Stimulated activated naive CD4-positive, alpha-beta T cell treated with Interleukin-2 at 50 U/mL for 16 hours (primary cell): ENCODE measurements at places on chromosomes 16 and 17.

GRCh38 chr16:84738255-84739038, 38.6 kb downstream of the USP10 start:
- peak; percentile 67 for DNase-seq

GRCh38 chr16:55329791-55330428, 5.9 kb downstream of the IRX6 start:
- DNase-seq: no peak

DNA sequence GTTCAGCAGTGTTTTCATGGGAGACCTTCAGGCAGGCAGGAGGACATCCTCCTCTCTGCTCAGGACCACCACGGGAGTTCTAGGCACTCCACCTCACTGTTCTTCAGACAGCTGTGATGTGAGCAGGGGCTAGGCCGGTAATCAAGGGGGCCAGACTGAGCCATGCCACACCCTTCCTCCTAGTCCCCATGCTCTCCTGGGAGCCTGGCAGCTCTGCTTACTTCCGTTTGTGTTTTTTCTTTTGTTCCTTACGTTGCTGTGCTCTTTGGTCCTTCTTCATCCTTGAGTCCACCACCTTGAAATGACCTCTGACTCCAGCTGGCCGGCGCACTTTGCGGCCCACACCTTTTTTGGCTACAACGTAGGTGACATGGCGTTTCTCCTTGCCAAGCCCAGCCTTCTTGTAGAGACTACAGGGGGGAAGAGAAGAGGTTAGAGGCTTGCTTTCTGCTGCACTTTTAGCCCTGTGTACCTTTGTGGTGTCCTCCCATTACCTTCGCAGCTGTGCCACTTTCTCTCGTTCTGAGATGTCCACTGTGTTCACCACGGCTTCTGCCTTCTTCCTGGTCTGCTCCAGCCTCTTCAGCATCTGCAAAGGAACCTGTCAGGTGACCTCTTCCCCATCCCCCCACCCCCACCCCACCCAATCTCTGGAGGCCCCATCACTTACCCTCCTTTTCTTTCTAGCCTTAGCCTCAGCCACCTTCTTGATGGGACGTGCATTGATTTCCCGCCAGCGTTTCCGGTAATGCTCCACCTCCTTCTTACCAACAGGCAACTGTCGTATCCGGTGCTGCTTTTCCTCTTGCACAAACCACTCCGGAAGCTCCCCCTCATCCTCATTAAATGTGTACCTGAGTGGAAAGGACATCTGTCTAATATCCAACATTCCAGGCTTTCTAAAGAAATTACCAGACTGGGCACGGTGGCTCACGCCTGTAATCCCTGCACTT, 7.4 kb upstream of the PSMC5 start:
- DNase-seq: no peak

- DNase-seq: no peak
These were observed 6.3 kb upstream of the CBFB start for GRCh38 chr16:67022531-67023214.

DNA sequence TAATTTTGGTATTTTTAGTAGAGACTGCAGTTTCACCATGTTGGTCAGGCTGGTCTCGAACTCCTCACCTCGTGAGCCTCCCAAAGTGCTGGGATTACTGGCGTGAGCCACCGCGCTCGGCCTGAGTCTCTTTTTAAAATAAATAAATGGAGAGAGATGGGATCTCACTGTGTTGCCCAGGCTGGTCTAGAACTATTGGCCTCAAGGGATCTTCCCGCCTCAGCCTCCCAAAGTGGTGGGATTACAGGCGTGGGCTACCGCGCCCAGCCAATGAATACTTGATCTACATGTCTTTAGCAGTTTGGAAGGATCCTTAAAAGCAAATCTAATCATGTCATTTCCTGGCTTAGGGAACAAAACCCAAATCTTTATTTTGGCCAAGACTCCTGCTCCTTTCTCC, 1.2 kb downstream of the DHODH start:
- no peak for DNase-seq

GRCh38 chr17:77182205-77183172, 41.7 kb downstream of the SEC14L1 start:
- no peak for DNase-seq

GRCh38 chr17:61323909-61324868, 75.5 kb upstream of the TBX2 start:
- DNase-seq: no peak

GRCh38 chr17:29005936-29006511, at the start of gene SEZ6:
TSS of gene SEZ6 (minus strand) at chr17:29006033. CDS start at chr17:29005869, 164 bp downstream.
- peak; percentile 61 for DNase-seq

DNA sequence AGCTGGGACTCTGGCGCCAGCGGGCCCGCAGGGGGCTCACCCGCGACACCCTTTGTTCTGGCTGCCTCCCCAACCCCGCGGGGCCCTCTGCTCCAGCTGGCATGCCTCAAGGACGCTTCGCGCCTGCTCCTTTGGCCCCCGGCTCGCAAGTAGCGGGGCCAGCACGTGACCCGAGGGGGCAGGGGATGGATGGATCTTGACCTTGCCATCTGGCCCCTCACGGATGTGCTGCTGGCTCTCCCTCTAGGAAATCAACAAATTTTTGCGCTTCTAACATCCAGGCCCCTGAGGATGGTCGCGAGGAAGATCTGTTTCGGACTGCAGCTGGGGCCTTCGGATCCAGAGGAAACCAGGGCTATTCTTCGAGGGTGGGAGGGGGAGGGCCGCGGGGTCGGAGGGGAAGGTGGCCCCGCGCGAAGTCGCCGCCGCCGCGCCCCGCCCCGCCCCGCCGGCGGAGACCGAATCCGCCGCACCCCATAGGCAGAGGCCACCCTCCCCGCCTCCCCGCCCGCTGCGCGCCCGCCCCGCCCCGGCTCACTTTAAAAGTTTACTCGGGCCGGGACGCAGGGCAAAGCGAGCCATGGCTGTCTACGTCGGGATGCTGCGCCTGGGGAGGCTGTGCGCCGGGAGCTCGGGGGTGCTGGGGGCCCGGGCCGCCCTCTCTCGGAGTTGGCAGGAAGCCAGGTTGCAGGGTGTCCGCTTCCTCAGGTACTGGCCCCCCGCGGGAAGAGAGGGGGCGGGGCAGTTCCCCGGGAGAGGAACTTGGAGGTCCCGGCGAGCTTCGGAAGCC, at the start of gene ACSF2:
TSS of gene ACSF2 (plus strand) at position 537 of the 790 bp plus-strand sequence. CDS start at position 581, 44 bp downstream.
- peak; percentile 74 for DNase-seq

GRCh38 chr17:79338152-79338551, 263.5 kb downstream of the ENGASE start:
- DNase-seq: no peak
